ENCODE measurements at places on chromosomes 16 and 17.

DNA sequence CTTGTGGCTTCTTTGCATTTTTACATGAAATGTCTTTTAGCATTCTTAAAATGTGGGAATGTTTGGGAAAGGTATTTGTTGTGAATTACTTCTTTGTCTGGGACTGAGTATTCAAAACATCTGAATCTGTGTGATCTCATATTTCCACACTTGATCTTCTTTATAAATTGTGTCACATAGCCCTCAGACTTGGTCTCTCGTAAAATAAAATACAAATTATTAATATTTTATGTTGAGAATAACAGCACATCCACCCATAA, 81.9 kb downstream of the TUBD1 start:
- DNase-seq = no peak

GRCh38 chr16:57639172-57639887, 10.9 kb downstream of the ADGRG1 start:
- DNase-seq = peak; percentile 26

DNA sequence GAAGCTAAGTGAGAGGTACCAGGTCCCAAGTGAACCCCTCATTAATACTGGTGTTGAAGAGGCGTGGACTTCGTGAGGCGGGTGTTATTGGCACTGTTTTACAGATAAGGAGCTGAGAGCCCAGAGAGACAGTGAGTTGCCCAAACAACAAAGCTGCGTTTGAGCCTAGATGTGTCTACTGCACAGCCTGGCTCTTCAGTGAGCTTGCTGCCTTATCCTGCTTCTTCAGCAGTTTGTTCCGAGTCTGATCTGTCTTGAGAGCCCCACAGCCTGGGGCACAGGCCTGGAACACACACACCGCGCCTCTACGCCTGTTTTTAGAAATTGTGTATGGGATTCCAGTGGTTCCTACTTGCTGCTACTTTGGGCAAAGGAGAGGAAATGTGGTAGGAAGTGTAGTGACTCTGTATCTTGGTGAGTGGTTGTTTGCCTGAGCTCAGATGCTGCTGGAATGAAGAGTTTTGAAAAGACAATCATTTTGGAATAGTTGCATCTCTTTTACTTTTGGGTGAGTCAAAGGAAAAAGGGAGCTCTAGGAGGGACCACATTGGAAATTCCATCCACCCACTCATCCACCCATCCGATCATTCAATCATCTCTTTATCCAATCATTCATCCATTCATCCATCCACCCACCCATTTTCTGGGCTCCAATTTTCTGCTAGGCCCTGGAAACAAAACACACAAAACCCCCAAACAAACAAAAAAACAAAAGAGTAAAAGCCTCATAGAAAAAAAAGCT, 22.3 kb upstream of the PLCG2 start:
- DNase-seq = no peak

DNA sequence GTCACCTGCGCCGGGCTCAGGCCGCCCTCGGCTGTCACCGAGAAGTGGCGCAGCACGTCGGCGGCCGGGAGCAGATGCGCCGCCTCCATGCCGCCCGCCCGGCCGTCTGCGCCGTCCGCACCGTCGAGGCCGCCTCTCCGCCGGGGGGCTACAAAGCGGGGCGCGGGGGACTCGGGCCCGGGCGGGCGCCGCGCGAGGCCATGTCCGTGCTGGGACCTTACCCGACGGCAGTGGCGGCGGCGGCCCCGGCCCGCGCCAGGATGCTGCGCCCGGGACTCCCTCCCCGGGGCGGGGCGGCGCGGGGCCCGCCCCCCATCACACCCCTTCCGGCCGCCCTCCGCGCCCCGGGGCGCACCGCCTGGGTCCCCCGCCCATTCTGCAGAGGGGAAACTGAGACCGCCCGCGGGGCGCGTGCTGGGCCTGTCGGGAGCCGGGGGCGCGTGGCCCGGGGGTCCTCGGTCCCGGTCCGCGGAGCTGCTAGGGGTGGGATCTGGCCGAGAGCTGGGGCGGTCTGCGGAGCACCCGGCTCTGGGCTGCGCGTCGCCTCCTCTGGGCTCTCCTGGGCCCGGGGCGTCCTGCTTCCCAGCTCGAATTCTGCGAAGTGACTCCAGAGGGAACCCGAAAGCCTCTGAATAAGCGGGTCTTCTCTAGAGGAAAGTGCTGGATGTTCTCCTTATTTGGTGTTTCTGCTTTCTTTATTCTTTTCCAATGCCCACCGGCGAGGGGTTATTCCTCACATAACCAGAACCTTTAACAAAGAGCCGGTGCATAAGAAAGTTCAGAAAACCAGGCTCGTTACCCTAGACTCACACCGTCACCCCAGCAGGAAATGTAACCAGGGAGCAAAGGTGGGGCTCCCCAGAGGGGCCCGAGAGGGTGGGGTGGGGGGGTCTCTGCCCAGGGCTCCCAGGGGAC, at the start of gene ATP2A3:
ATP2A3 (minus strand) TSS at position 235 of the 915 bp plus-strand sequence; CDS start at position 89, 146 bp downstream.
- no peak for DNase-seq

GRCh38 chr16:55401046-55401445, 77.0 kb downstream of the IRX6 start:
- DNase-seq = no peak

DNA sequence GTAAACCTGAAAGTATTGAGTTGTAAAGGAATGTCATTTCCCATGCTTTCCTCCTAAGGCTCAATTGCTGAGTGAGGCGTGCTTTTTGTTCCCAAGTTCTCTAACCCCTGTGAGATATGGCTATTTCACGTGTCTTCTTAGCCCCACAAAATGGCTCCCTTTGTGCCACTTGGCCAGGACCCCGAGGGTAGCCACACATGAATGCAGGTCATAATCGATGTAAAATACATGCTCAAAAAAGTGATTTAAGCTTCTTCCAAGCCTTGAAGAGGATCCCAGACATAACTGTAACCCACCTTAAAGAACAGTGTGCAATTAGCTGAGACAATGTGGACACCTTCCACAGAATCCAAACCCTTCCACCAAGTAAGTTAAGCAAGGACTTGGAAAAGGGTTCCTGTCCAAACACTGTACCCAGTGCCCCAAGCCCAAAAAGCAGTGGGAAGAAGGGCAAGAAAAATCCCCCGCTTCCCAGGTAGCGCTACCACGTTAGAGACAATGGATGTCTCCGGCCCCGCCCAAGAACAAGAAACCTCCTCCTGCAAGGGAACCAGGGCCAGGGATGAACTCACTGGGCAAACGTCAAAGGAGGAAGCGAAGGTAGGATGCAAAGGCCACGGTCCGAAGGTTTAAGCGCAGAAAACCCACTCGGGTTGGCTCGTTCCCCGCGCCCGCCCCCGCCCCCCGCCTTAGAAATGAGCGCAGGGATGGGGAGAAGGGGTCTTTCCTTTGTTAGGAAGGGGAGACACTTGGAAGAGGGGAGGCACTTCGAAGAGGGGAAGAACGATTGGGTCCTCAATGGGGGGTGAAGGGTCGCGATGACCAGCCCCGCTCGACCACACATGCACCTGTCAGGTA, 1.2 kb downstream of the JPT1 start:
- peak; percentile 17 for DNase-seq

DNA sequence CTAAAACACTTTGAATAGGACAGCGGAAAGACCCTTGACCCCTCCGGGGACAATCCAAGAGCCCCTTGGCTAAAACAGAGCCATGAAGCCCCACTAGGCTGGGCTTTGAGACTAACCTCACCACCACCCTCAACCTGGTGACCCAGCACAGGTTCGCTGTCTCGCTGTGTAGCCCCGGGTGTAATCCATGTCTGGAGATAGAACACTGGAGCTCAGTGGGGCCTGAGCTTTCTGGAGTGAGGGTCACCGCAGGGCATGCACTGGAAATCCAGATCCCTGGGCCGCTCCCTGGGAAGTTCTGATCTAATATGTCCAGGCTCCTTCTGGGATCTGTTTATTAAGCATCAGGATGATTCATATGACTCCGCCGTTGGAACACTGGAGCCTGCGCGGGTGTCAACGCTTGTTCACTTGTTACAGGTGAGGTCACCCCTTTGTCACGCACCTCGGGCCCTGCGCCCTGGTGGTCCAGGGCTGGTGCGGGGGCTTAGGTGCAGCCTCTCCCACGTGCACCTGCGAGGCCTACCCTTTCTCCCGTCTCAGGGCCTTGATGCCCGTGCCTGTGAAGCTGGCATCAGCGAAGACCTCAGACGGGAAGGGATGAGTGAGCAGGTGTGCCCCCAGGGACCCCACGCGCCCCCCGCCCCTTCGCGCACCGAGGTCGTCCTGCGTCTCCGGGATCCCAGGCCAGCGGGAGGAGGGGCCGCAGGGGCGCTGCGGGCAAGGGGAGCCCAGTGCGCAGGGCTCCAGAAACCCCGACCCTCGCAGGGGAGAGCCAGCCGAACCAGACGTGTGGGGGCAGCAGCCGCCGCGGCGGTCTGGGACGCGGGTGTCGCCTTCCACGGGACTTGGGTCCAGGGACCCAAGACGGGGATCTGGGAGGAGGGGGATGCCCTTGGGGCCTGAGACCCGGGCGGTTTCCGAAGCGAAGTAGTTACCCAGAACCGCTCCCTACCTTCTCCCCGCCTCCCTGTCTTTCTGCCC, 224.1 kb upstream of the FOXF1 start:
- no peak for DNase-seq

GRCh38 chr16:58462499-58462996, 37.4 kb upstream of the NDRG4 start:
- DNase-seq = no peak

GRCh38 chr17:42346481-42346880, 41.8 kb downstream of the STAT3 start:
- no peak for DNase-seq

GRCh38 chr17:55540414-55541091, 29.3 kb upstream of the SMIM36 start:
- no peak for DNase-seq

DNA sequence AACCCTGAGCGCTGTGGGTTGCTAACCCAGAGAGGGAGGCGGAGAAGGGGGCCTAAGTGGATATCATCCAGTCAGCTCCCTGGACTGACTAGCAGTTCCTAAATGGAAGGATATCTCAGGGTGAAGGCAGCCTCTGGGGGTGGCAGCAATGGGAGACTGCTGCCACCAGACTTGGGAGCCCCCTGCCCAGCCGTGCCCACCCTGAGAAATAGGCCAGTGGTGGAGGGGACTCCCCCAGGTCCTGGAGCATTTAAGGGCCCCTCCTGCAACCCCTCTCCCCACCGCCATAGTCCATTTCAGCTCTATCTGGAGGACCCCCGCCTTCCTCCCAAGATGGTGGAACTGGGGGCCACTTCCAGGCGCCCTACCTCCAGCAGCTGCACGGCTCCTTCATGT, 8.4 kb downstream of the TSPOAP1 start:
- no peak for DNase-seq

GRCh38 chr17:56913353-56913866, 439 bp downstream of the TRIM25 start:
- no peak for DNase-seq

Measured in NCI-H187 (cell line).